ENCODE measurements at places on chromosomes 1 and 21.

GRCh38 chr1:209673631-209674417 lies 1.4 kb upstream of the G0S2 start:
- no peak for DNase-seq

DNA sequence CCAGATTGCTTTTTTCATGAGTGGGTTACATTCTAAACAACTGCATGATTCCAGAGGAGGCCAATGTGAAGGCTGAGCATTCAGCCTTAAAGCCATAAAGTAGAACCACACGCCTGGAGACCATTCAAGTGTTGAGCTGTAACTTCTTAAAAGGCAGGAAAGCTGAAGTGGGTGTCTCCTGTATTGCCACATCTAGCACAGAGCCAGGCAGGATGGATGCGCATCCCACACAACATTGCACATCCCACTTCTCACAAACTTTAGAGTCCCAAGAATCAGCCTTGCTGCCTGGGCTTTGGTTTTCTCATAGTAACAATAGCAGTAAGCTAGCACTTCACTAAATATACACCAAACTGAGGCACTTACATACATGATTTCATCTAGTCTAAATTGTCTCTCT lies 151.7 kb downstream of the DAB1 start:
- no peak for DNase-seq

DNA sequence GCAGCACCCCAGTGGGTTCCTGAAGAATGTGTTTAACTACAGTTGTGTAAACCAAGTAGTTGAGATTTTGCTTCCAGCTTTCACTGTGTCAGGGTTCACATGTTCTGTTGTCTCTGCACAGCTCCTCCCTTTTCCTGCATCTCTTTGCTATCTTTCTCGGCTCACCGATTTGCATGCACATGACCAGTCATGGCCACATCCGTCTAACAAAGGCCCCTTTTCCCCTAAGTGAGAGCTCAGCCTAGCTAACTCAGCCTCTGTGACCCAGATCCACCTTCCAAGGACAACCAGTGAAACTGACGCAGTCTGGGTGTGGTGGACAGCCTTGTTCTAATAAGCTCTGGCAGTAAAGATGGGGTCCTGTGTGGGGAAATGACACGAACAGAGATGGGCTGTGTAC lies 101.1 kb downstream of the ZP4 start:
- no peak for DNase-seq

GRCh38 chr1:69244211-69244610 lies 323.5 kb upstream of the LRRC7 start:
- DNase-seq = no peak

DNA sequence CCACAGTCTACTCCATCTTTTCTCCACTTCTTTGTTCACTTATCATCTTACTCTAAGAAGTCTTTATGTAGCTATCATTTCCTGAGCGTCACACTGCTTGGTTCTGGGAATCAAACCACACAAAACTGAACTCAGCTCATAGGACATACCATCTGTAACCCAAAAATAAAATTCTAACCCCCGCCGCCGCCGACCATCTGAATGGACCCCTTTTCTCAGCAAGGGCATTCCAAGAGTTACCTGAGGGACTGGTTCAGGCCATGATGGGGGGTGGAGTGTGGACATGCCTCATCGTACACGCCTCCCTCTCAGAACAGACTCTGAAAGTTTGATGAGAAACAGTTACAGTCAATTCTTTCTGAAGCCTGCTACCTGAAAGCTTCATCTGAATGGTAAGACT lies 12.6 kb upstream of the CHI3L2 start:
- no peak for DNase-seq

GRCh38 chr1:230103306-230104173 lies 36.5 kb downstream of the GALNT2 start:
- no peak for DNase-seq

- DNase-seq = no peak
Observed at GRCh38 chr1:43648876-43649477, 972 bp upstream of the KDM4A start.

- no peak for DNase-seq
Observed at GRCh38 chr1:119806489-119806888, 4.8 kb downstream of the REG4 start.

DNA sequence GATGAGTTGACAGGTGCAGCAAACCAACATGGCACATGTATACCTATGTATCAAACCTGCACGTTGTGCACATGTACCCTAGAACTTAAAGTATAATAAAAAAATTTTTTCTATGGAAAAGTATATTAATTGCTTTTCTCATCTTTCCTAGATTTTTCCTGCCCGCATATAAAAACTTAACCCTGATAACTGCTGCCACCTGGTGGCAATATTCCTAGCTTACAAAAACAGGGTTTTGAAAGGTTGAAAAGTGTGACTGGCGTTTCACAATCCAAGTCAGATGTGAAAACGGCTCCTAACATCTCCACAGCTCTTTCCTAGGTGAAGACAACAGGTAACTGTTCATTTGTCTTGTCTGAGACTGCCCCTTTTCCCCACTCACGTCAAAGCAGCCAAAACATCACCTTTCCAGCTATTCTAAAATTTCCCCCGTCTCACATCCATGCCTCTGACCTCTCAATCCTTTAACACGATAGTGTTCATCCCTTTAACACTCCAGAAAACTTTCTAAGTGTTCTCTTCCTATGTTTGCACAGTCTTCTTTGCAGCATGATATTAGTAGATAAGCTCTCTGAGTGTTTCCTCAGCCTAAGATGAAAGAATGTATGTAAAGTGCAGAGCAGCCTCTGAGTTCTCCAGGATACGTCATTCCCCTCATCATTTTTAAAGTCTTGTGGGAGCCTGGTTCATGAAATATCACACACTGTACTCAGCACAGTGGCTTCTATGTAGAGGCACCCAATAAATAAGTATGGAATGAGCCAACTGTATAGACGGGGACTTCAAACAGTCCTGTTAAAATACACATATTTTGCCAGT lies 27.5 kb downstream of the OVGP1 start:
- DNase-seq = no peak

DNA sequence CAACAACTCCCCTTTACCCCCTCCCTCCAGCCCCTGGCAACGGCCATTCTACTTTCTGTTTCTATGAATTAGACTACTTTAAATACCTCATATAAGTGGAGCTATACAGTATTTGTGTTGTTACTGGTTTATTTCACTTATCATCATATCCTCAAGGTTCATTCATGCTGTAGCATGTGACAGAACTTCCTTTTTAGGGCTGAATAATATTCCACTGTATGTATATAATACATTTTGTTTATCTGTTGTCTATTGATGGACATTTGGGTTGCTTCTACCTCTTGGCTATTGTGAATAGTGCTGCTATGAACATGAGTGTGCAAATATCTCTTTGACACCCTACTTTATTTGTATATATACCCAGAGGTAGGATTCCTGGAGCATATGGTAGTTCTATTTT lies 2.2 kb downstream of the NHLH1 start:
- no peak for DNase-seq

DNA sequence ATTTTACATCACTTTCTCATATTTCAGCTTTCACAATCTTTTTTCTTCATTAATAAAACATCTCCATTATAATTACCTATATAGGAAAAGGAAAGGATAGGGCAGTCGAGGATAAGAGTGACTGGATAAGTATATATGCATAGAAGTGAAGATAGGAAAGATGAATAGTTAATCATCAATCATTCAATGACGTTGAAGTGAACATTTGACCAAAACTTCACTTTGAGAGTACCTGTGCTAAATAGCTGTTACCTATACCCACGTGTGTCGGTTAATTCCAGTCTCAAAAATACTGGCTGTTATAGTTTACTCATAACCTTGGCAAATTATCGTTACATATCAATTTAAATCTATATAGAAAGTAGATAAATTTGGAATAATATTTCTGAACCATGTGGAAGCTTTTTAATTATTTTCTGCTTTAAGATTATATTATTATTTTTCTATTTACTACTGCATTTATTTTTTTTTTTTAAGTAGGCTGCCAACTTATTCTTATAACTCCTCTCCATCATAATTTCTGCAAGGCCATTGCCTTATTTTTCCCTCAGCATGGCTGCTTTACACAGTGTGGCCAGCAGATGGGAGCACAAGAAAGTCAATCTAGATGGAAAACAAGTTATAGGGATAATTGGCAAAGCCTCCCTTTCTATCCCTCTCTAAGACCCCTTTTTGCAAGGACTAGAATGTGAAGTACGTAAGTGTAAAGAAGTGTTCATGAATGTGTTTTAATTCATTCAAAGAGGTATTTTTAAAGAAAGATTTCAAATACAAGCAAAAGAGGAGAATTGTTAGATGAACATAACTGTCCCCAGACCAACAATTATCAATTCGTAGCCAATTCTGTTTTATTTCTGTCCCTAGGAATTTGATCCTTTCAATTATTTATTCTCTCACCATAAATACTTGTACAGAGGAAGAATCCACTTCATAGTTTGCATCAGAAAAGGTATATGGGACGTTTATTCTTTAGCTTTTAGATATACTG lies 290.4 kb downstream of the KCNT2 start:
- no peak for DNase-seq
